ENCODE measurements at places on chromosomes 11 and 22.

- no peak for DNase-seq
Observed at GRCh38 chr22:23841736-23842445, 3.1 kb upstream of the DERL3 start.

DNA sequence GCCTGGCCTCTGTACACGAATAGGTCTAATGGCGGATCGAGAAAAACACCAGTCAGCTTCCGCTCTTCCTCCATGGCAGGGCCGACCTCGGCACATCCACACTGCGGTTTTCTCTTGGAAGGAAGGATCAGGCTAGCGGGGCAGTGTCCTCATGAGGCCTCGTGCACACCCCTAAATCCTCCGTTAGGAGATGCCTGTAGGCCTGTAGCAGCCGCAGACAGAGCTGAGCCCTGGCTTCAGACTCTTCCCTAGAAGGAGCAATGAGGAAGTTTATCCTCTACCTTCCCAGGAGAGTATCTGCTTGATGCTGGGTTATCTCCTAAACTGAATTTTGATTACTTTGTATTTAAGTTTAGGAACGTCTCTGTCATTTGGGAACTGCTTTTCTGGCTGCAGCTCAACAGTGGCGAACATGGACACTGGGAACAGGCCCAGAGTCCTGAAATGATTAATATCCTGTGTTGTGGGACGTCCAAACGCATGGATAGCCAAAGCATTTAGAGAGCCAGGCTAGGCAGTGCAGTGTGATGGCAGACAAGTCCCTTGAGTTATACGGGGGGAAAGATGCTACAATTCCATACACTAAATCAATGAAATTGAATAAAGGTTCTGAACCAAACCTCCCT is 16.5 kb upstream of the BMAL1 start:
- DNase-seq: no peak

- DNase-seq: no peak
Observed at GRCh38 chr11:132504501-132505041, 1027.7 kb downstream of the OPCML start.

- DNase-seq: no peak
Observed at GRCh38 chr11:35138606-35138942, 397 bp upstream of the CD44 start.

All from activated CD8-positive, alpha-beta memory T cell treated with anti-CD3 and anti-CD28 coated beads, Interleukin-2, amount 50 U/mL, for 4 hours (primary cell).